ENCODE measurements at places on chromosomes 16 and 17.

DNA sequence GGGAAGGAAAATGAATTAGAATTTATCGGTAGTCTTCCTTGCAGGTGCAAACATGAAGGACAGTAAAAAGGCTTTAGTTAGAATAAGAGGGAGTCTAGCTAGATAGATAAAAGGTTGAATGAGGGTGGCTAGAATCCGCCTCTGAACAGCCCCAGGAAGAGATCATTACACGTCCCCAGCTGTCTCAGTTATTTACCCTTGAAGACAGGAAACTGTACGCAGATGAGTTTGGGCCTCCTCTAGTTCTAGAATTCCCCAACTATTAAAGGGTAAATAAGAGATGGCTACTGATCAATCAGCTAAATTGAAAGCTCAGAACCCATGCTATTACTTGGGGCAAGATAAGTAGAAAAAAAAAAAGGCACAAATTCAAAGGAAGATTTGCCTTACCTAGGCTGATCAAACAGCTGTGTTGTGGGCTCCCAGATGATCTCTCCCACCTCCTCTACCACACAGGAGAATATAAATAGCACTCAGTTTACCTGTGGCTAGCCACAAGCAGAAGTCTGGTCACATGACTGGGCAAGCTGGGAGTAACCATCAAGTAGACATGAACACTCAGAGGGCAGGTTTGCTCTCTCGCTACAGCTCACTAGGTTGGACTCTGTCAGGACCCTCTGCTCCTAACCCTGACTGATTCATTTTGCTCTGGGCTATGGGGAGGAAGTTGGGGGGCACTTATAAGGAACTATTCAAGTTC lies 17.0 kb downstream of the FAM117A start:
- no peaks in the 10 kb centered on the region for H3K36me3 ChIP-seq
- H3K27ac ChIP-seq: no peak overlapping the region
- DNase-seq: no peak
- H3K4me3 ChIP-seq: no peak overlapping the region
- H3K4me1 ChIP-seq: peaks cover 22% of the 10 kb centered on the region
- H3K27me3 ChIP-seq: no peaks in the 10 kb centered on the region

DNA sequence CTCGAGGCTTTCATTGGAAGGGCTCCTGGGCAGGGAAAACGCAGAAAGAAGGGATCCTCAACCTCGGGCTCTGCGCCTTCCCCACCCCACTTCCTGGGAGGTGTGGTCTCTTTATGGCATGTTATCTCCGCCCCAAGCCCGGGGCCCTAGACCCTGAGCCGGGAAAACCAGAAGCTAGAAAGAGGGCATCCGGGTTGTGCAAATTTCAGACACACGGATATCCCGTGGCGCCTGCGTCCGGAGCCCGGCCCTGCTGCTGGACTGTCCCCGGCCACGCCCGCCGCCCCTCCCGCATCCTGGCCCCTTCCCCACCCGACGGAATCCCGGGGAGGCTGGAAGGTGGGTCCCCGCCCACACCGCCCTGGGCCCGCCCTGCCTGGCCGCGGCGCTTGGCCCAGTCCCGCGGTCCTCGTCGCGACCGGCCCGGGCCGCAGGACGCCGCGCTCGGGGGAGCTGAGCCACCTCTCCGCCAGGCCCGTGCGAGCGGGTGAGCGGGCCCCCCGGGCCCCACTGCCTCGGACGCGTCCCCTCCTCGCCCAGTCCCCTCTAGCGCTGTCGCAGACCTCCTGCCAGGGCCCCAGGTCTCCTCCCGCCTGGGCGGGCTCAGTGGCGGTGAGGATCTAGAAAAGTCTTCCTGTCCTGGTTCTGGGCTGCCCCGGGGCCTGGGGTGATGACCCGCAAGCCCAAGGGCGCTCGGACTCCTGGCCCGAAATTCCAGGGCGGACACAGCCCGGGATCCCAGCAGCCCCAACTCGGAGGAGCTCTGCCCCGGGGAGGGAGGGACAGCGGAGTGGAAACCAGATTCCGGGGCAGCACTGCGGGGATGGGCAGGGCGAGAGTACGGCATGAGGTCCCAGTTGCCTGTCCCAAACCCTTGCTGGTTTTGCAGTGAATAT lies at the start of gene SLC16A5:
Gene SLC16A5 (plus strand): TSS at position 397 of the 896 bp plus-strand sequence. CDS start 5,683 bp downstream, outside the sequence.
- no peaks in the 10 kb centered on the region for H3K36me3 ChIP-seq
- peaks cover 53% of the 10 kb centered on the region for H3K4me1 ChIP-seq

DNA sequence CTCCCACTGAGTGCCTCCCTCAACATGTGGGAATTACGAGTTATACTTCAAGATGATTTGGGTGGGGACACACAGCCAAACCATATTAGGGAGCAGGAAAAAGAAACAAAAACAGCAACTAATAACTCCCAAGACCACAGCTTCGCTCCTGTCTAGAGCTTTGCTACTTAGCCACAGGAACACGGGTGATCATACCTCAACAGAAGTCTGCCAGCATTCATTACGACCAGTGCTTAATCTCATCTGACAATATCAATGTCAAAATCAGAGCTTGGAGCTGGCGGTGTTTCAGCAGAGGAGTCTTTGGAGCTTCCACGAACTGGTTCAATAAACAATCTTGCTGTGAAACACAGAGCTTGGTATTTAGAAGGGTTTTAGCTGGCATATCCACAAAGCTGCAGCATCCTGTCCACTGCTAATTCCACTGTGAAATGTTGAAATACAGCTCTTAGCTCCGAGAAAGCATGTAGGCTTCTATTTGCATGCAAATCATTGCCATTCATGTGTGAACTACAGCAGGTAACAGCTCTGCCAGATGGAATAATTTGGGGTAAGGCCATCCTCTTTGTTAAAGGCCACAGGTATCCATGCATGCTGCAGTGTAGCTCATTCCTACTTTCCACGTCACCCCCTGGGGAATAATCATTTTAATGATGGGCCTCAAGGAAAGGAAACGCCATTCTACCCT lies 128.4 kb upstream of the GOT2 start:
- no peak overlapping the region for H3K4me3 ChIP-seq
- peaks cover 2% of the 10 kb centered on the region for H3K27me3 ChIP-seq
- no peak for DNase-seq
- H3K4me1 ChIP-seq: no peaks in the 10 kb centered on the region
- no peak overlapping the region for H3K27ac ChIP-seq
- H3K36me3 ChIP-seq: no peaks in the 10 kb centered on the region

- DNase-seq: no peak
- H3K4me1 ChIP-seq: no peaks in the 10 kb centered on the region
- H3K27me3 ChIP-seq: peaks cover 20% of the 10 kb centered on the region
- H3K4me3 ChIP-seq: no peak overlapping the region
- no peaks in the 10 kb centered on the region for H3K36me3 ChIP-seq
Measured at GRCh38 chr16:58343562-58343961, 48.7 kb upstream of the GINS3 start.

DNA sequence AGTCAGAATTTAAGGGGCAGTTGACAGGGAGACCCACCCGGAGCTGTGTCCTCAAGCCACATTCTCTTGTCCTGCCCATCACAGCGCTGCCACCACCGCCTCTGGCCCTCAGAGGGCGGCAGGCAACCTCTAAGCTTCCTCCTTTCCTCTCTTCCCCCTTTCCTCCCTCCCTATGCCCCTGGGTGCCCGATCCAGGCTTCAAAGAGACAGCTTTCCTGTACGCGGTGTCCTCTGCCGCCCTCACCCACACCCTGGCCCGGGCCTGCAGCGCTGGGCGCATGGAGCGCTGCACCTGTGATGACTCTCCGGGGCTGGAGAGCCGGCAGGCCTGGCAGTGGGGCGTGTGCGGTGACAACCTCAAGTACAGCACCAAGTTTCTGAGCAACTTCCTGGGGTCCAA lies 23.5 kb downstream of the WNT9B start:
- H3K4me3 ChIP-seq: no peak overlapping the region
- H3K36me3 ChIP-seq: no peaks in the 10 kb centered on the region
- H3K27ac ChIP-seq: no peak overlapping the region
- DNase-seq: no peak
- peaks cover 6% of the 10 kb centered on the region for H3K27me3 ChIP-seq
- H3K4me1 ChIP-seq: no peaks in the 10 kb centered on the region

DNA sequence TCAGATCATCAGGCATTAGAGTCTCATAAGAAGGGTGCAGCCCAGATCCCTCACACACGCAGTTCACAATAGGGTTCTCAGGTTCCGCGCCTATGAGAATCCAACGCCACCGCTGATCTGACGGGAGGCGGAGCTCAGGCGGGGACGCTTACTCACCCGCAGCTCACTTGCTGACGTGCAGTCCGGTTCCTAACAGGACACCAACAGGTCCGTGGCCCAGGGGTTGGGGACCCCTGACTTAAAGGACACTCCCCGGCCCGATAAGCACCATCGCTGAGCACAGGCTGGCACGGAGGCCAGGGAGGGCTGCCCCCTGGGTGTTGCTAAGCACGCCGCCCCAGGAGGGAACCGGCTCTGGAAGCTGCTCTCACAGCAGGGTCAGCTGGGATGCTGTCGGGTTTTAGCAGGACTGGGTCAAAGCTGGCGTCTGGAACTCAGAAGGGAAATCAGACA lies 30.1 kb upstream of the BAHCC1 start:
- peak overlapping the region; percentile 59 for H3K27ac ChIP-seq
- H3K27me3 ChIP-seq: peaks cover 9% of the 10 kb centered on the region
- no peaks in the 10 kb centered on the region for H3K36me3 ChIP-seq
- peak overlapping the region; percentile 59 for H3K4me3 ChIP-seq
- no peak for DNase-seq

DNA sequence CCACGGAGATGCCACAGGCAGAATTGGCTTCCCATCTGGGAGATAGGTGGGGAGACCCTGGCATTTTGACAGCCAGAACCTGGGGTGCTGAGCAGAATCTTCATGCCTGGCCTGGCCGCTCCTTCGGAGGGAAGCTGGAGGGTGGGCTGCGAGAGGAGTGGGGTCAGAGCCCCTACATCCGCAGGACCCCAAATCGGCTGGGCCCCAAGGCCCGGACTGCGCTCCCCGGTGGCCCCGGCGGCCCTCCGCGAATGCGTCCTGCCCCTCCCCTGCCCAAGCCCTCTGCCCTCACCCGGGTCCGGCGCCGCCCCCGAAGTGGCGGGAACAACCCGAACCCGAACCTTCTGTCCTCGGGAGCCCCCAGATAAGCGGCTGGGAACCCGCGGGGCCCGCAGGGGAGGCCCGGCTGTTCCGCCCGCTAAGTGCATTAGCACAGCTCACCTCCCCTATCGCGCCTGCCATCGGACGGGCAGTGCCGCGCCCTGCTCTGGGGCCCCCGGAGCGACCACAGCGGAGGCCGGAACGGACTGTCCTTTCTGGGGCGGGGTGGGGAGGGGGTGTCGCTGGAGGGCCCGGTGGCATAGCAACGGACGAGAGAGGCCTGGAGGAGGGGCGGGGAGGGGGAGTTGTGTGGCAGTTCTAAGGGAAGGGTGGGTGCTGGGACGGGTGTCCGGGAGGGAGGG lies 850 bp upstream of the PNMT start:
- H3K4me3 ChIP-seq: peak overlapping the region; percentile 79
- H3K4me1 ChIP-seq: peaks cover 10% of the 10 kb centered on the region
- H3K27ac ChIP-seq: no peak overlapping the region
- no peak for DNase-seq

GRCh38 chr17:12376276-12376675 lies 289.4 kb upstream of the MYOCD start:
- H3K4me1 ChIP-seq: no peaks in the 10 kb centered on the region
- no peak overlapping the region for H3K27ac ChIP-seq
- no peak overlapping the region for H3K4me3 ChIP-seq

DNA sequence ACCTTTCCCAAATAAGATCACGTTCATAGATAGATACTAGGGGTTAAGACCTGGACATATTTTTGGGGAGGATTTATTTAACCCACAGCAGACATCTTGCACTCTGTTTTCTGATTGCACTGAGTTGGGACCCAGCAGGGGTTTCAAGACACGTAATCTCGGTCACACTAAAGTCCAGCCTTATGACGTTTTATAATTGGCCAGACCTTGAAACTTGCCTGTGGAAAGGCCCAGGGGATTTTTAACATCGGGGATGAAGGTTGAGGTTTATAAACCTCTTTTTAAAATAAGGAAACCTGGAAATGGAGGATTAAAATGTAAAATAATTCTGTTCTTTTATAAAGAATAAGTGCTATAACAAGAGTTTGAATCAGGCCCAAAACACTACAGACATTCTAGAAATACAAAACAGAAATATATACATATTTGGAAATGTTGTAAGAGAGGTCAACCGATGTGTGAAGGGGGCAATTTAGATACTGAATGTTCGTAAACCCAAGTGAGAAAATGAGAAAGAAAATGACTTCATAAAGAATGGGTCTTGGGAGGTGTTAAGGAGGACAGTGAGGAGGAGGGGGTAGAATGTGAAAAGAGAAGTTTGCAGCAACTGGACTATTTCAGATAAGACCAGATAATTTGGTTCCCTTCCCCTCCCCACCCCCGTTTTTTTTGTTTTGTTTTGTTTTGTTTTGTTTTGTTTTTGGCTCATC lies 61.1 kb upstream of the NOL11 start:
- DNase-seq: no peak
- peaks cover under 1% of the 10 kb centered on the region for H3K4me1 ChIP-seq
- no peaks in the 10 kb centered on the region for H3K27me3 ChIP-seq
- no peak overlapping the region for H3K4me3 ChIP-seq
- no peaks in the 10 kb centered on the region for H3K36me3 ChIP-seq

- no peaks in the 10 kb centered on the region for H3K27me3 ChIP-seq
- H3K27ac ChIP-seq: peak overlapping the region; percentile 29
- peaks cover 24% of the 10 kb centered on the region for H3K36me3 ChIP-seq
- DNase-seq: no peak
Measured at GRCh38 chr17:1365445-1366039, 34.5 kb downstream of the YWHAE start.

- no peak for DNase-seq
- peaks cover 4% of the 10 kb centered on the region for H3K27me3 ChIP-seq
- no peaks in the 10 kb centered on the region for H3K36me3 ChIP-seq
- H3K4me3 ChIP-seq: no peak overlapping the region
- peaks cover 35% of the 10 kb centered on the region for H3K4me1 ChIP-seq
Measured at GRCh38 chr16:13438064-13438463, 481.9 kb upstream of the ERCC4 start.

- DNase-seq: no peak
- H3K36me3 ChIP-seq: peaks cover 6% of the 10 kb centered on the region
- H3K27me3 ChIP-seq: no peaks in the 10 kb centered on the region
- H3K27ac ChIP-seq: no peak overlapping the region
Measured at GRCh38 chr17:19306160-19307111, 56.1 kb downstream of the B9D1 start.

DNA sequence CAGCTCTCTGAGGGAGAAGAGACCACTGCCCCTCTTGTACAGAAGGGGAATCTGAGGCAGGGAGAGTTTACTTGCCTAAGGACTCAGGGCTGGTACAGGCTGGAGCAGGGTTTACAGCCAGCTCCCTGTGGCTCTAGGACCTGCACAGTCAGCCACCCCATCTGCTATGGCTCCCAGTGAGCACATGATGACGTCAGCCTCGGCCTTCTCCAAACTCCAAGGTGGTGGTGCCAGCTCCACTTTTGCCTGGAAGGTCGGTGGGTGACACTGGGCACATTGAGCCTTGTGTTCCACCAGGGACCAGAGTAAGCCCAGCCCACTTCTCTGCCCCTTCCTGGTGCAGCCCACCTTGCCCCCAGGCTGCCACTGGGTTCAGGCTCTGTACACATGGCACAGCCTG lies 202.2 kb downstream of the ENGASE start:
- H3K36me3 ChIP-seq: no peaks in the 10 kb centered on the region
- peaks cover 8% of the 10 kb centered on the region for H3K4me1 ChIP-seq
- DNase-seq: no peak
- no peak overlapping the region for H3K27ac ChIP-seq
- H3K27me3 ChIP-seq: peaks cover 23% of the 10 kb centered on the region

GRCh38 chr17:28953444-28954118 lies 2.3 kb upstream of the PHF12 start:
- DNase-seq: no peak
- no peaks in the 10 kb centered on the region for H3K27me3 ChIP-seq
- peaks cover 3% of the 10 kb centered on the region for H3K4me1 ChIP-seq
- H3K4me3 ChIP-seq: peak overlapping the region; percentile 59
- H3K36me3 ChIP-seq: no peaks in the 10 kb centered on the region
- H3K27ac ChIP-seq: no peak overlapping the region

GRCh38 chr16:53944025-53944424 lies 240.1 kb downstream of the FTO start:
- no peak overlapping the region for H3K4me3 ChIP-seq
- DNase-seq: no peak
- peaks cover 12% of the 10 kb centered on the region for H3K27me3 ChIP-seq
- peaks cover 18% of the 10 kb centered on the region for H3K36me3 ChIP-seq
- peaks cover 24% of the 10 kb centered on the region for H3K4me1 ChIP-seq
